ENCODE measurements at places on chromosomes 4 and X.

DNA sequence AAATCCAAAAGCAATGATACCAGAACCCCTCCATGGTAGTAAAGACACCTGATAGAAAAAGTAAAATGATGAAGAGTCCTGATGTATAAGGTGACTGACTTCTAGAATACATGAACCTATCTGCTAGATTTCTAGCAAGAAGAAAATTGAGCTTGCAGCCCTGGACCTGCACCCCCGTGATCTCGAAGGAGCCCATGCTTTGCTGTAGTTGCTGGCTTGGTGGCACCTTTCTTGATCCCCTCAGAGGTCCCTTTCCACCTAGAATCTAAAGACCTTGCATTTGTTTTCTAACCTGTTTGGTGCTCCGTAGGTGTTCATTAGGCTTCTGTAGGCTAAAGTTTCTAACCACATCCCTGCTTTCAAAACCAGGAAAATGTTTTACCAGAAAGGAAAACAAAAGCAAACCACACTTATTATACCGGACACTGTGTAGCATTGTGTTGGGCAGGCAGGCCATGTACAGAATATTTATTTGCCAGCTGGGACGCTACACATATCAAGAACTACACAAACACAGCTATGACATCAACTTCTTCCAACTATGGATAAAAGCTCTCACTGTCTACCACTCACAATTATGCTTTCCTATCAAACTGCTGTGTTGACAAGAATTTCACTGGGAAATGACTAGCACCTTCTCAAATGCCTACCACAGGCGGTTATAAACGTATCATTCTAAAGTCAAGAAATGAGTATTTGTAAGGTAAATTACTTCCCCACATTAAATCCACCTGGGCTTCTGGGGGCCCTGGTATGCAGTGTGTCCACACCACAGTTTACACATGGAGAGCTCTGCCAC is 316.2 kb downstream of the UNC5C start:
- DNase-seq: no peak

GRCh38 chr4:85946821-85947220 is 413.0 kb downstream of the MAPK10 start:
- no peak for DNase-seq

DNA sequence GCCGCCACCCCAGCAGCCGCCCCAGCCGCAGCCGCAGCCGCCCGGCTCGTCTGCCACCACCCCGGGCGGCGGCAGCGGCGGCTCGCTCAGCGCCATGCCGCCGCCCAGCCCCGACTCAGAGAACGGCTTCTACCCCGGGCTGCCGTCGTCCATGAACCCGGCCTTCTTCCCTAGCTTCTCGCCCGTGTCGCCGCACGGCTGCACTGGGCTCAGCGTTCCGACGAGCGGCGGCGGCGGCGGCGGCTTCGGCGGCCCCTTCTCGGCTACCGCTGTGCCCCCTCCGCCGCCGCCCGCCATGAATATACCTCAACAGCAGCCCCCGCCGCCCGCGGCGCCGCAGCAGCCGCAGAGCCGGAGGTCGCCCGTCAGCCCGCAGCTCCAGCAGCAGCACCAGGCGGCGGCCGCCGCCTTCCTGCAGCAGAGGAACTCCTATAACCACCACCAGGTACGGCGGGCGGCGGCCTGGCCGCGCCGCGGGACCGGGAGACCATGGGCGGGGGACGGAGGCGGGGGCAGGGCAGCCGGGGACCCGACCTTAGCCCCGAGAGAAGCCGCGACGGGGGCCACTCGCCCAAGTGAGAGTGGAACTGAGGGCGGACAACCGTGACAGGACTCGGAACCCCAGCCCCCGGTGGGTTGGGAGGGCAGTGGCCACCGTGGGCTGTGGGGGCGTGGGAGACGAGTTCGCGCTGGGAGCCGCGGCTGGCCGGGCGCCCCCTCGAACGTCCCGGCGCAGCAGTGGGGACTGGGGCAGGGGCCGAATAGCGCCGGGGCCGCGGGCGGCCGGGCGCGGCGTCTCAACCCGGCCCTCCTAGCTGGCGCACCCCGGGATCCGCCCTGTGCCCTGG is 1.8 kb downstream of the CPEB2 start:
- peak; percentile 11 for DNase-seq

- no peak for DNase-seq
Observed at GRCh38 chr4:53840643-53841042, 223.8 kb downstream of the CHIC2 start.

DNA sequence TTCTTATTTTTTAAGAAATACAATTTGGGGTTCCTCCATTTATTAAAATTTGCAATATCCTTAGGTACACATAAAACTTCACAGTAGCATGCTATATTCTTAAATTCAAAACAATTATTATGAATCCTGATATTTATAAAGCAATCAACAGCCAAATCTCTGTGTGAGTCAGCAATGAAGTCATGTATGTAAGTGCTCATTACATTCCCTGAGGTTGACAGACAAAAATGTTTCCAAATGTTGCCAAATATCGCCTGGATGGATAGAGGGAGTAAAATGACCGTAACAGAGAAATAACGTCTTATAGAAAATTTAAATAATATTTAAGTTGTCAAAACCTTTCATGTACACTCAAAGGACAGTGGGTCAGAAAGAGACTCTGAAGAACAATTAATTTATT is 220.0 kb downstream of the PCDH18 start:
- DNase-seq: no peak
